ENCODE measurements at places on chromosomes 3 and 15.

DNA sequence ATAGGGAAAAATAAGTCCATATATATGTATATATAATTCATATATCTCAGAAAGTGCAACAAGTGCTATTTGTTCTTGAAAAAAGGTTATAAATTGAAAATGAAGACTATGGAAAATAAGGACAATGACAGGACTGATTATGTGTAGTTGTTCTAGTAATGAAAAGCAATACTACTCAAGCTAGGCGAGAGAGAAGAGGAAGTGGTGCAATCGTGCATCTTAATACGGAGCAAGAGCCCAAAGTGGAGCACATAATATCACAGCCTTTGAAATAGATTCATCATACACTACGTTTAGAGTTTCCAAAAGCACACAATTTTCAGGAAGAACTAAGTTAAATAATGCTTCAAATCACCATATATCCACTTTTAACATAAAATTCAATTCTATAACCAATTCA lies 87.9 kb downstream of the ULK4 start:
- no peaks in the 10 kb centered on the region for H3K27me3 ChIP-seq
- no peak for DNase-seq
- H3K4me3 ChIP-seq, result no peak overlapping the region
- H3K27ac ChIP-seq, result no peak overlapping the region
- H3K36me3 ChIP-seq, result no peaks in the 10 kb centered on the region
- peaks cover 16% of the 10 kb centered on the region for H3K4me1 ChIP-seq

DNA sequence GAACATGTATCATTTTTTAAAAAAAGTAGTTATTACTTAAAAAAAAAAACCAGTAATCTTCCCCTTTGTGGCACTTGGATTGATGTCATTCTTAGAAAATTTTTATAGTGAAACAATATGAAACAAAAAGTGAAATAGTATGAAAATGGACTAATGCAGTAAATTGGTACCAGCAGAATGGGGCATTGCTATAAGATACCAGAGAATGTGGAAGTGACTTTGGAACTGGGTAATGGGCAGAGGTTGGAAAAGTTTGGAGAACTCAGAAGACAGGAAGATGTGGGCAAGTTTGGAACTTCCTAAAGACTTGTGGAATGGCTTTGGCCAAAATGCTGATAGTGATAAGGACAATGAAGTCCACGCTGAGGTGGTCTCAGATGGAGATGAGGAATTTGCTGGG lies 66.6 kb downstream of the TTC23 start:
- no peak overlapping the region for H3K27ac ChIP-seq
- no peaks in the 10 kb centered on the region for H3K36me3 ChIP-seq
- H3K4me1 ChIP-seq, result peaks cover 30% of the 10 kb centered on the region
- no peaks in the 10 kb centered on the region for H3K27me3 ChIP-seq
- DNase-seq, result no peak

- no peaks in the 10 kb centered on the region for H3K4me1 ChIP-seq
- H3K27ac ChIP-seq, result no peak overlapping the region
- no peak for DNase-seq
- H3K27me3 ChIP-seq, result no peaks in the 10 kb centered on the region
Observed at GRCh38 chr3:9229325-9229724, 20.1 kb downstream of the SRGAP3 start.

DNA sequence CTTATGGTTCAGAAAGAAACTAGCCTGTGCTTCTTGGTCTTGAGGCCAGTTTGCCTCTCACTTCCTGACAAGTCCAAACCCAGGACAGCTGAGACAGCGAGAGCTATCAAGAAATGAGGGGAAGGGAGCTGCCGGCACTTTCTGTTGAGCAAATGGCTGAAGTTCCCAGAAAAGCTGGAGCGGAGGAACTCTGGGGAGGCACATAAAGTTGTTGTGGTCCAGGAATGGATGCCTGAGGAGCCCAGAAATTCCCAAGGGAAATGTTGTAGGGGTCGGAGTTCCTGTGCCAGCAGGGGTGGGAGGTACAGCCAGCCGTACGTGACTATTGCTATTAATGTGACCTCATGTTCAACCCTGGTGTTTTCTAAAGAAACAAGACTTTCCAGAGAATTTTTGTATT lies 98.8 kb upstream of the TNFAIP8L3 start:
- DNase-seq, result no peak
- H3K27me3 ChIP-seq, result no peaks in the 10 kb centered on the region
- H3K4me1 ChIP-seq, result peaks cover 5% of the 10 kb centered on the region
- H3K36me3 ChIP-seq, result no peaks in the 10 kb centered on the region
- no peak overlapping the region for H3K4me3 ChIP-seq
- H3K27ac ChIP-seq, result no peak overlapping the region

DNA sequence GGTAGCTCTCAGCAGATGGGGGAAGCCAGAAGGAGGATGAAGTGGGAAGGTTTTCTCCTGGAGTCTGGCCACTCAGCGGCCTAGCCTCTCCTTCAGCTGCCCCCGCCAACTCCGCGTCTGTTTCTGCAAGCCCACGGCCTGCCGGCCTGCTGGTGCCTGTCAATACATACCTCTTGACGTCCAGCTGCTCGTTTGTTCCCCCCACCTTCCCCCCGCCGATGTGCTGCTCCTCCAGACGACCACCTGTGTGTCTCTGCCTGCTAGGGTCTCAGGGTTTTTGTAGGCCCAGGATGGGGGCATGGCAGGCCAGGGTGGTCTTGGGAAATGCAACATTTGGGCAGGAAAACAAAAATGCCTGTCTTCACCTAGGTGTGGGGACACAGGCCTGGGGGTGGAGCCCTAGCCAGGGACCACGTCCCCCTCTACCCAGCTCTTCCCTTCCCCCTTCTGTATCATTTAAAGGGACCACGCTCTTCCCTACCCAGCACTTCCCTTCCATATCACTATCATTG lies 137.8 kb downstream of the ALCAM start:
- no peak overlapping the region for H3K27ac ChIP-seq
- no peak overlapping the region for H3K4me3 ChIP-seq
- H3K4me1 ChIP-seq, result peaks cover 10% of the 10 kb centered on the region
- no peaks in the 10 kb centered on the region for H3K36me3 ChIP-seq
- H3K27me3 ChIP-seq, result no peaks in the 10 kb centered on the region
- DNase-seq, result no peak

- DNase-seq, result no peak
- H3K4me3 ChIP-seq, result no peak overlapping the region
- H3K36me3 ChIP-seq, result no peaks in the 10 kb centered on the region
- H3K27ac ChIP-seq, result no peak overlapping the region
- H3K4me1 ChIP-seq, result peaks cover 22% of the 10 kb centered on the region
Observed at GRCh38 chr3:52072020-52072419, 15.6 kb upstream of the DUSP7 start.

DNA sequence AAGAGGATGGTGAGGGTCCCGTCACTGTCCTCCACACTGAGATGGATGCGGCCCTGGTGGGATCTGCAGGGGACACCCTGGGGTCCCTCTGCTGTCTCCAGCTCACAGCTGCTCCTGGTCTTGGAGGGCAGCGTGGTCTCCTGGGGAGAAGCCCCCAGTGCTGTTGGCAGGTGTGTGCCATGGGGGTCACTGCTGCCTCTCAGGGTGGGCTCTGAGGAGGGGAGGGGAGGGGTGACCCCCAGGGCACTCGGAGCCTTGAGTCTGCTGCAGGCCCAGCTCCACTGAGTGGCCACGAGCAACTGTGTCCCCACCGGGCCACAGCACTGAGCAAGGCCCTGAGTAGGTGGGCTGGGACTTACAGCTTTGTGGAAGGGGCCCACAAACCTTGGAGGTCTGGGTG lies 34.7 kb downstream of the KLHL25 start:
- DNase-seq, result no peak
- peaks cover 4% of the 10 kb centered on the region for H3K36me3 ChIP-seq
- peaks cover 11% of the 10 kb centered on the region for H3K4me1 ChIP-seq

GRCh38 chr3:58612830-58613229 lies 35.6 kb upstream of the FAM107A start:
- H3K27me3 ChIP-seq, result no peaks in the 10 kb centered on the region
- peaks cover 19% of the 10 kb centered on the region for H3K4me1 ChIP-seq
- no peaks in the 10 kb centered on the region for H3K36me3 ChIP-seq
- no peak overlapping the region for H3K27ac ChIP-seq
- no peak overlapping the region for H3K4me3 ChIP-seq
- DNase-seq, result no peak

DNA sequence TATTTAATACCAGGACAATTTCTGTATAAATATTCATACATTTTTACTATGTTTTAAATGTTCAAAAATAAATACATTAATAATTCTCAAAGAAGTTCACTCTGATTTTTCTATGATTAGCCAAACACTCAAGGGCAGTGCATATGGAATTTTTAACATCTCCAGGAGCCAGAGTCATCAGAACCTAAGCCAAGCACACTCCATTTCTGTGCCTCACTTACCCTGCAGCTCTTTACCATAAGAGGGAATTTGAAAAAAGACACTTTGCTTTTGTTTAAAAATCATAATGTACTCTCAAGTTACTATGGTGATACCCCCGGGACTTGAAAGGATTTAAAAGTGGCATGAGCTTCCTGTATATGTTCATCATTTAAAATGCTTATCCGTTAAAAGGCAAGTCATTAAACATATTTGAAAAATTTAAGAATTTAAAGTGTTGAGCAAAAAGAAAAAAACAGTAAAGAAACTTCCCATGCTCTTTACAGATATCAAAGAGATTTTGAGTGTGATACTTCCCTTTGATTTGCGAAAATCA lies 747.4 kb upstream of the NECTIN3 start:
- H3K27ac ChIP-seq, result no peak overlapping the region
- H3K27me3 ChIP-seq, result no peaks in the 10 kb centered on the region
- no peaks in the 10 kb centered on the region for H3K4me1 ChIP-seq
- no peaks in the 10 kb centered on the region for H3K36me3 ChIP-seq
- H3K4me3 ChIP-seq, result no peak overlapping the region

- peaks cover 11% of the 10 kb centered on the region for H3K27me3 ChIP-seq
- H3K27ac ChIP-seq, result no peak overlapping the region
- H3K4me3 ChIP-seq, result no peak overlapping the region
- H3K4me1 ChIP-seq, result peaks cover 13% of the 10 kb centered on the region
- DNase-seq, result no peak
Observed at GRCh38 chr3:129975705-129976048, 1.2 kb downstream of the TRH start.

DNA sequence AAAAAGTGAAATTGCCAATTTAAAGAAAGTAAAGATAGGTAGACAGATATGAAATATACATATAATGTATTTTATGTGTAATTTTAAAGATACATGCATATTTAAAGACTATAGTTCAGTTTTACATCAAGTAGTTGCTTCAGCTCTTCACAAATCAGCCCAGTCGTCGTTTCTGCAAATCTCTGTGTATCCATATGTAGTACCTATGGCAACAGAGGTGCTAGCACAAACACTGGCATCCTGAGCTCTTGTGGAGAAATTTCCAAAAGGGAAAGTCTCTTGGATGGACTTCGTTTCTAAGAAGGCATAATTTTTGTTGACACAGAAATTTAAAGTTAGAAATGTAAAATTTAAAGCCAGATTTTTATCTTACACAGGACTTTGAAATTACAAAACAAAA lies 1284.7 kb downstream of the ROBO1 start:
- DNase-seq, result no peak
- no peak overlapping the region for H3K27ac ChIP-seq
- H3K4me3 ChIP-seq, result no peak overlapping the region
- H3K27me3 ChIP-seq, result no peaks in the 10 kb centered on the region
- H3K36me3 ChIP-seq, result no peaks in the 10 kb centered on the region
- H3K4me1 ChIP-seq, result no peaks in the 10 kb centered on the region

Measured in thyroid gland (tissue), 4 donors.